Lower lobe of right lung (tissue), 2 donors: ENCODE measurements at places on chromosomes 2 and 18.

DNA sequence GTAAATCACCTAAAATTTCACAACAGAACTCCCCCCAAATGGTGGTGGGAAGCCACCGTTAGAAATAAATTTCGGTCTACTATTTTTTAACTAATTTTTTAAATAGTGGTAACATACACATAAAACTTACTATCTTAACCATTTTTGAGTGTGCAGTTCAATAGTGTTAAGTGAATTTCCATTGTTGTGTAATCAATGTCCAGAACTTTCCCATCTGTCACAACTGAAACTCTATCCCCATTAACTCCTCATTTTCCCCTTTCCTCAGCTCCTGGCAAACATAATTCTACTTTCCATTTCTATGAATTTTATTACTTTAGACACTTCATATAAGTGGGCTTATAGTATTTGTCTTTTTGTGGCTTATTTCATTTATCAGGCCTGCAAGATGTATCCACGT, 34.1 kb upstream of the HNMT start:
- no peak for DNase-seq

- no peak for DNase-seq
Measured at GRCh38 chr2:88303865-88304264, 133.7 kb downstream of the THNSL2 start.

- DNase-seq = peak; percentile 60
Measured at GRCh38 chr2:229342376-229342775, 71.3 kb upstream of the PID1 start.

DNA sequence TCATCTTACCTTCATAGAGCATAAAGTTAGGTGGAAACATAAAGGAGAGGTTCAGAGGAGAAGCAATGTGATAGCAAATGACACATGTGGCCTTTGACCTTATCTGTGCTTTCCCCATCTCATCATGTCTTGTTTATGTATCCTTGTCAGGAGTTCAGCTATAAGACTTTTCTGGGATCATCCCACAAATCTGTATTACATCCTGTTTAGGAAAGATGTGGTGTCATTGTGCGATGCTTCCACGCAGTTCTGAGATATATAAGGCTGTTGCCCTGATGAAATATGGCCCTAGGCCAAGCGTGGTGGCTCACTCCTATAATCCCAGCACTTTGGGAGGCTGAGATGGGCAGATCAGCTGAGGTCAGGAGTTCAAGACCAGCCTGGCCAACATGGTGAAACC, 15.5 kb upstream of the MGAT5 start:
- DNase-seq = no peak

- DNase-seq = peak; percentile 97
Measured at GRCh38 chr2:156435718-156436496, at the start of gene GPD2. TSS of gene GPD2 (plus strand) at chr2:156436379. CDS start at chr2:156476106, 39,727 bp downstream.

DNA sequence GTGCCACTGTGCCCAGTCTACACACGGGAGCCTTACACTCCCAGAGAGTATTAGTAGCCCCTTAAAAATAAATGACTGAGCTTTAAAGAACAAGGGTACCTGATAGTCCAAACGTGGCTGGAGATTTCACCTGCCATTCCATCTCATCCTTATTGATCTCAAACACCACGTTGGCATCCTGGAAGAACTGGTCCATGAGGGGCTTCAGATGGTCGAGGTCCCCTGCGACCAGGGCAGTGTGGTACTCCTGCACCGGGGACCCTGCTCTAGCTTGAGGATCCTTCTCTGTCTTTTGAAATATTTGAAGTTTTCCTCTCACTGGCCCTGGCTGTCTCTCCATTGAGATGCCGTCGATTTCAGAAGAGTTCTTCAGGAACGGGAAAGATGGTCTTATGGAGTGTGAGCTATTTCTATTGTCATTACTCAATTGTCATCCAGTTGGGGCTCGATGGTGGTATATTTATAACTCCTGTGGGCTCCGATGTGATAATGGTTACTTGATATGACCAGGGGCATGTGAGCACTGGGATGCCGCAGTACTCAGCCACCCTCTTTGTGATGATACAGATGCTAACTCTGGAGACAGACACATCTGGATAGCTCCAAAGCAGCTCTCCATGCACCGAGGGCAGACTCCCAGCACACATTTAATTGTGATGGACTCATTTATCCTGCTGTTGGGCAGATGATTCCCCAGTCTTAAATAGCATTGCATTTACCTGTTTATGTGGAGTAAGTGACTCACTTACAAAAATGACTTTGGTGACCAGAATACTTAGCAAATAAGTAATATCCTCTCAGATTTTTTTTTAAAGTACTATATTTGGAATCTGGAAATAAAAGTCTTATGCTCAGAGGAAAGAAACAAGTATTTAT, 22.8 kb downstream of the ASB18 start:
- no peak for DNase-seq

- DNase-seq = peak; percentile 81
Measured at GRCh38 chr18:77056344-77057005, 76.1 kb downstream of the MBP start.

GRCh38 chr2:237195396-237196120, 109.9 kb downstream of the COPS8 start:
- no peak for DNase-seq

DNA sequence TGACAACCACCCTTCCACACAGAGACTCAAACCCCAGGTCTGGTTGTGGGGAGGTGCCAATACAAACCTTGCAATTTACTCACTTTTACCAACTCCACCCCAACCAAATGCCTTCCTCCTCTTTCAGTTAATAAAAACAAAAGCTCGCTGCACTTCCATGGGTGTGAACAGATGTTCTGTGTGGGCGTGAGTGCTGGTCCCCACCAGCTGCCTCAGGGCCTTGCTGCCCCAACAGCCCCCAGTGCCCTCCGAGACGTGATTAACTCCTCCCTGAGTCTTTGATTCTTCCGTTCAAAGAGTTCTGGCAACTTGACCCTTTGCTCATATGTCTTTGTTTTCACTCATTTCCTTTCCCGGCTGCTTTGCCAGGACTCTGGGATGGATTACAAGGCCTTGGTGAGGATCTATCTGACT, 258.9 kb upstream of the CXCR4 start:
- DNase-seq = no peak

- peak; percentile 75 for DNase-seq
Measured at GRCh38 chr2:11738589-11739436, 7.6 kb upstream of the LPIN1 start.

DNA sequence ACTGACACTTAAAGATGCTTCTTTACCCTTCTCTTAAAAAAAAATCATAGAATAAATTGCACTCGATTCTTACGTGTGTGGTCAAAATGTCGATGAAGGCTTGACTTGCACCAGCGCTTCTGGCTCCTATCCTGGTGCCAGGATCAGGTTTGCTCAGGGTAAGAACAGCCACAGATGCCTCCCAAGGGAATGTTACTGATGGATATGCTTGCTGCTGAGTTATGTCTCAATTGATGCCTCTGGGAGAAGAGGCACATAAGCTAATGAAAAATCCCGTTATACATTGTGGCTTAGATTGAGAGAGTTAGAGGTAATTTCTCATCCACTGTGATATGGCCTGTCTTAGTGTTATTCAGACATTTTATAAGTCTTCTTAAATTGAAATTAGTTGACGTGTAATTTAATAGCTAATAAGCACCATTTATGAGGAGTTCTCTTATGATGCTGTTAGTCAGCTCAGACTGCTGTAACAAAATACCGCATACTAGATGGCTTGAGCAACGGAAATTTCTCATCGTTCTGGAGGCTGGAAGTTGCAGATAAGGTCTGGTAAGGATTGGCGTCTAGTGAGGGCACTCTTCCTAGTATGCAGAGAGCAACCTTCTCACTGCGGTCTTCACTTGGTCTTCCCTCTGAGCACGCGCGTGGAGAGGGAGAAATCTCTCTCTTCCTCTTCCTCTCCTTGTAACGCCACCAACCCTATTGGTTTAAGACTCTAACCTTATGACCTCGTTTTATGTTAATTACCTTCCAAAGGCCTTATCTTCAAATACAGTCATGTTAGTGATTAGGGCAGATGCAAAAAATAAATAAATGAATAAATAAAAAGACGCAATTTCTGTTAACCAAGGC, 116.6 kb upstream of the NOSTRIN start:
- DNase-seq = no peak

DNA sequence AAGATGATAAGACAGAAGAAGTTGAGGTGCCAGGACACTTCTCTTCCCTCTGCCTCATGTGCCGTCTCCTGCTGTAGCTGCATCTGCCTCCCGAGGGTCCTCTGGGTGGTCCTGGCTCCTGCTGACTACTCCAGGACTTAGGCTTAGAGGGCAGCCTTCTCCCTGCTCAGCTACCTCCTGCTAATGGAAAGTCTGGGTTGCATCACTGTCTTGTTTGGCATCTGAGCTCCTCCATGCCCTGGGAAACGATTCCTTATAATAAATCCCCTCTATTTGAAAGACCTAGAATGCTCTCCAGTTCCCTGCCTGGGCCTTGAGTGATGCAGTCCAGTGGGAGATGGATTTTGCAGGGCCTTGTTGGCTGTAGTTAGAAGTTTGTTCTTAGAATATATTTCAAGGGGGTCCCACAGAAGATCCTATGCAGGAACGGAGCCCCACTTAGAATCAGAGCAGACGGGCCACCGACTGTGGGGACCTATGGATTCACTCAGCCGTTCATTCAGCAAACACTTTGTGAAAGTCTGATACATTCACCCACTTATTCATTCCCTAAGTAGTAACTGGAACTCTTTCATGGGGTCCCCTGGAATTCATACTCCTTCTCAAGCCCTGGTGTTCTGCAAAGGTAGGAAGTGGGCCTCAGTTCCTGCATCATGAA, 269.8 kb upstream of the HDAC4 start:
- DNase-seq = no peak

DNA sequence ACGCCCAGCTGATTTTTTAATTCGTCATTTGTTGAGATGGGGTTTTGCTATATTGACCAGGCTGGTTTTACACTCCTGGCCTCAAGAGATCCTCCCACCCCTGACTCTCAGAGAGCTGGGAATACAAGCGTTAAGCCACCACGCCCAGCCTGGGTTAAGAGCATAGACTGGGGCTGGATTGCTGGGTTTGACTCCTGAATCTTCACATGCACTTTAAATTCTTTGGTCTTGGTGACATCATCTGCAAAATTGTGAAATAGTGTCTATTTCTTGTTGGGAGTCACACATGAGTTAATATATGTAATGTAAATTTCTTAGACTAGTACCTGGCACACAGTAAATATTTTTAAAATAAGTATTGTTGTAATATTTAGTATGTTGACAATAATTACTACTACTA, 257.4 kb downstream of the DOK6 start:
- no peak for DNase-seq

DNA sequence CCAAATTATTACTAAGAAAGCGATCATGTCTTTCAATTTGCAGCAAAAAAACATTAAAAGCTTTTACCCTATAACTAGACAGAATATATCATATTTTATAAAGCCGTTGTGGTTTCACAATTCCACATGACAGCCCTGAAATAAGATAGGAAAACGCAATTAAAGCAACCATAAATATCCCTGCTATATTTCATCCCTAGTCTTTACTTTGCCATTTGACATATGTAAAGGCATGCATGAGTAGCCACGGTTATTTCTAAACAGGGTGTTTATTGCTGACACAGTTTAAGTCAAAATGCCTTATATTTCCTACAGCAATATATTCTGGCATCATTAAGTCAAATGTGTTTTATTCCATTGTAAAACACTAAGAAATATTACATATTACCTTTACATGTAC, 239.9 kb downstream of the DSEL start:
- no peak for DNase-seq

DNA sequence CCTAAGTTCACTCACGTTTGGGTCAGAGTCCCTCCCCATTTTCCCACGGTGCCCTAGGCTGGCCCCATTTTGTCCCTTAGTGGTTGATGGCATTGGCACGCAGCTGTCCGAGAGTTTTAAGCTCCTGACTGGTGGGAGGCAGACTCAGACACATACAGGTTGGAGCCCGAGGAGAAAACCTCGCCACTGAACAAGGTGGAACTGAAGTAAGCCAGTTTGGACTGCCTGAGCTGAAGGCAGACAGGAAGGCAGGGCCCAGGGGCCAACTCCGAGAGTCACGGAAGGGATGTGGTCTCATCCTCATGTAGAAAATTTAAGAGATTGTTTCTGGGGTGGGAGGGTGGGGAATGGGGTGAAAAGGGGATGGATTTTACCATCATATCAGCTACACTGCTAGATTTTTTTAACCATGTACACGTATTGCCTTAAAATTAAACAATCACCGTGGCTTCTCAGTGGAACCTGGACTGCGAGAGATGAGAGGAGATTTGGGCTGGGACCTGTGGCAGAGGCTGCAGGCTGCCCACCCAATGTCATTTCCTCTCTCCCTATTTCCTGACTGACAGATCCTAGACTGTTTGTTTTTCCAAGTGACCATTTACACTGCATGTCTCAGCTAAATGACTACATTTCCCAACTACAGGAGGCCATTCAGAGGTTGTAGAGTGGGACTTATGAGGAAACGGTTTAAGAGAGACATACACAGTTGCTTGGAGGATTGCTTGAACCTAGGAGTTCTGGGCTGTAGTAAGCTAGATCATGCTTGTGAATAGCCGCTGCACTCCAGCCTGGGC, 19.4 kb upstream of the NMUR1 start:
- peak; percentile 22 for DNase-seq

DNA sequence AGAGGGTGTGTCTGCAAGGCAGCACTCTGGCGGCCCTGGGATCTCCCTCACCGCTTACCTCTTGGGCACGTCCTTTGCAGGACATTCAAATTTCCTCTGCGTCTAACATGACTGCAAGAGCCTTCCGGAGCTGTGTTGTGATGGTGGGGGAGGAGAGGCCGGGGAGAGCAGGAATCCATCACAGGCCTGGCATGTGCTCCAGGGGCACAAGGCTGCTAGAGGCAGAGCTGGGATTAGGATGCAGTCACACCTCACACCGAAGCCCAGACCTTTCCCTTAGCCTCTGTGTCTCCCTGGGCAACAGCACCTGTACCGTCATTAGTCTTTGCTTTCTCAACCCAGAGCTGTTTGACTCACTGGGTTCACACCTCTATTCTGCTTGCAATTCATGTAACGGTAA, 111.3 kb downstream of the CMPK2 start:
- DNase-seq = no peak

- DNase-seq = no peak
Measured at GRCh38 chr18:44725300-44726058, 44.8 kb downstream of the SETBP1 start.

GRCh38 chr2:201156640-201157039, 26.3 kb upstream of the CASP10 start:
- no peak for DNase-seq

GRCh38 chr2:118431997-118432396, 343.7 kb downstream of the INSIG2 start:
- no peak for DNase-seq

GRCh38 chr2:235911633-235912233, 256.5 kb downstream of the GBX2 start:
- no peak for DNase-seq

- no peak for DNase-seq
Measured at GRCh38 chr2:70927641-70928040, 8.1 kb upstream of the ATP6V1B1 start.

DNA sequence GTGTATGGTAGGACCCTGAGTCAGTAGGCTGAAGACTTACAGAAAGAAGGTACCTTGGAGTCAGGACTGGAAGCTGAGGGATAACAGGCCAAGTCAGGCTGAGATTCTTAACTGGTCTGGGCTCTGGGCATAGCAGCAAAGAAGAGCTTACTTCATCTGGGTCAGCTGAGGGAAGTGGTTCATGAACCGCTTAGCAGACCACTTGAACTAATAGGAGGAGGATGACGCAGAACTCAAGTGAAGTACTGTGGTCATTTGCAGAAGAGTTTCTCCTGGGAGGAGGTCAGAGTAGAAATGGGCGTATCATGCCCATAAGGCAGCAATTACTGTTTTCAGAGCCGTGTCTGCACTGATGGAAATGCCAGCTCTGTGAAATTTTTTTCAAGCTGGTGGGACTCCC, 164.5 kb downstream of the LCLAT1 start:
- no peak for DNase-seq

GRCh38 chr2:4246364-4247131, 543.2 kb downstream of the DCDC2C start:
- no peak for DNase-seq

GRCh38 chr2:183349091-183349490, 224.8 kb downstream of the NUP35 start:
- DNase-seq = no peak
